Stimulated activated CD8-positive, alpha-beta memory T cell treated with anti-CD3 and anti-CD28 coated beads, Interleukin-4, amount 100 ng/mL, for 4 hours (primary cell): ENCODE measurements at places on chromosomes 16 and 17.

GRCh38 chr17:1977583-1978395 lies 47.3 kb downstream of the RTN4RL1 start:
- DNase-seq, result no peak

DNA sequence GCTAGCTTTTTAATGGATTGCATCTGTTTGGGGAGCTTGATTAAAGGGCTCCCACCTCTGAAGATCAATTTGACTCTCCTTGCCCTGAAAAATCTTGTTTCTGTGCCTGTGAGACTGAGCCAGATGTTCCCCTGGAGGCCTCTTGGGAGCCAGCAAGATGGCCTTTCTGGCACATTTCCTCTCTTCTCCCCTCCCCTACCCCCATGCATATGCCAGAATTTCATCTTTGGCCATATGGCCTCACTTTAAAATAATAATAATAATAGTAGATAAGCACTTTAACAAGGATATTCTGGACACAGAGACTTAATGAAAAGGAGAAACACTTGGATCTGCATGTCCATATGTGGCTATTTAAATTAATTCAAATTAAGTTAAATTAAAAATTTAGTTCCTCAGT lies 144.1 kb upstream of the CES5A start:
- no peak for DNase-seq

DNA sequence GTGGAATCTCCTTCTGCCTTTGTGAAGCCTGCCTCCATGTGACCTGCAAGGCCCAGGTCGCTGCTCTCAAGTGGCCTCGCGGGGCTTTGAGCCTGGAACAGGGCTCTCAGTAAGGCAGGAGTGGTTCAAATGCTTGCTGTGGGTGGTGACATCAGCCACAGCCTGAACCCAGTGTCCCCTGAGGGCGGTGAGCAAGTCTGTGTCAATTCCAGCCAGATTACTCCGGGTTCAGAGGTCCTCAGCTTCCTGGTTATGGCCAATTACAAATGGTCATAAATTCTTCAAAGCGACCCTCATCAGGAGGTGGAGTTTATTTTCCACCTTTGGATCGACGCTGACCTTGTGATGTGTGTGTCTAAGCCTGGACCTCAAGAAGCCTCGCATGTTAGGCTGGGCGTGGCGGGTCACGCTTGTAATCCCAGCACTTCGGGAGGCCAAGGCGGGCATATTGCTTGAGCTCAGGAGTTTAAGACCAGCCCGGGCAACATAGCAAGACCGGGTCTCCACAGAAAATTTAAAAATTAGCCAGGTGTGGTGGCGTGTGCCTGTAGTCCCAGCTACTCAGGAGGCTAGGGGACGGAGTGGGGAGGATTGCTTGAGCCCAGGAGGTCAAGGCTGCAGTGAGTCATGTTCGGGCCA lies 17.3 kb downstream of the LGALS3BP start:
- no peak for DNase-seq

GRCh38 chr16:82224821-82225220 lies 54.8 kb upstream of the MPHOSPH6 start:
- no peak for DNase-seq

GRCh38 chr17:46744441-46744840 lies 74.1 kb downstream of the WNT3 start:
- DNase-seq, result no peak

GRCh38 chr17:29291163-29291752 lies 2.7 kb downstream of the NUFIP2 start:
- DNase-seq, result no peak
